Immature natural killer cell (primary cell): ENCODE measurements at places on chromosomes 7 and 10.

DNA sequence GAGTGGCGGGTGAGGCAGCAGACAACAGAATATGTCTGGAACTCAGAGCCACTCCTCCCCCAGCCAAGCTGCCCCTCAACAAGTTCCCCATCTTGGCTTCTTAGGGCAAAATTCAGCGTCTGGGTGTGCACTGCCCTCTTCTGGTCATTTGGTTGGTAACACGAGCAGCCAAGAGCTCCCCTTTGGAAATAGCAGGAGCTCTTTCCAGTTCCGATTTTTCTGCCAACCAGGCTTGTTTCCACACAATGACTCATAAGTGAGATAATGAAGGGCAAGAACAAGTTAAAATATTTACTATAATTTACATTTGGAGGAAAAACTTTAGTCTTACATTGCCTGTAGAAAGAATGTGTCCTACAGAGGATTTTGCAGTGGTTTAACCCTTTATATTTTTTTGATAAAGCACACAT is 70.5 kb downstream of the ADCYAP1R1 start:
- DNase-seq = no peak

GRCh38 chr7:12130609-12131008 is 80.5 kb upstream of the TMEM106B start:
- DNase-seq = no peak

DNA sequence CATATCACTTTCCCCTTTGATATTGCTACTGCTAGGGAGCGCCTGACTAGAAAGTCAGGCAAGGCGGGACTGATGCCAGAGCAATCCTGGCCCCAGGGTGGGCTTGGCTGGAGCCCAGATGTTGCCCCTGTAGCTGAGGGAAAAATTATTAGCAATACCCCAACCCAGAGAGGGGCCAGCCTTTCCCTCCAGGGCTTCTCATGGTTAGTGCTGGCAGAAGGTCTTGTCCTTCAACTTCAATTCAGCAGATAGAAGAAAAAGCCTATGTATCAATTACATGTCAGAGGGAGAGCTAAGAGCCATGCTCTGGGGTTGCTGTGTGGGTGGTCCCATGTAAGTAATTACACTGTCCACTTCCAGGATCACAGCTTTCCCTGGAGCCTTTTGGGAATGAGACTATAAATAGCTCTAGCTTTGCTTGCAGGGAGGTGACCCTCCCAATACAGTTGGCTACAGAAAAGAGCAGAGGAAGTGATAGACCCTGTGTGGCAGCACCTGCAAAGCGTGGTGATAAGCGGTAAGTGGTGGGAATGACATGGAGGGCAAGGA is 579.1 kb downstream of the CCSER2 start:
- no peak for DNase-seq

GRCh38 chr10:73785721-73786511 is 510 bp downstream of the ZSWIM8 start:
- DNase-seq = peak; percentile 53

- peak; percentile 34 for DNase-seq
These were observed 47.1 kb upstream of the UCN3 start for GRCh38 chr10:5317547-5318107.

- no peak for DNase-seq
These were observed 44.4 kb downstream of the LRRC4 start for GRCh38 chr7:127986581-127987521.

DNA sequence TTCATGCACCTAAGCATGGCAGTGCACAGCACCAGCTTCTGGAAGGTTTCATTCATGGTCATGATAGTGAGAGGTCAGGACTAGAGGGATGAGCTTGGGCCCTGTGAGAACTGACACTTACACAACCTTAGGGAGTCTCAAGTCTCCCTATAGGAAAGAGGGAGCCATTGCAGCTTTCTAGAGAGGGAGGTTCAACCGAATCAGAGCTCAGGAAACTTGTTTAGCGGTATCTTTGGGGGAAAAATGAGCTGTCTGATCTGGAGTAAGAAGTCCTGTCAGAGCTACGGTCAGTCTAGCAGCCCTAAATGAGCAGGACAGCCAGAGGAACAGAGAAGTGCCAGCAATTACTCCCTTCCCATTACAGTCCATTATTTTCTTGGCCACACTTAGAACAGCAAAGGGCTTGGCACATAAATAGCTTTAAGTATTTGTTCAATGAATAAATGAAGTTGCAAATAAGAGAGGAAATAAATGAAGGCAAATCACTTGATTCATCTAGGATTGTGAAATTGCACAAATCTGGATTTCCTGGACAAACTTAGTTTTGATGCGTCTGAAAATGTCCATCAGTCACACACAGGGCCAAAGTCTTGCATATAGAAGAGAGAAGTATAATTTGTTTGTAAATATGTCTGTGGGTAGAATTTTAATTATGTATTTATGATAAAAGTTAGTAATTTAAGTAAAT is 262.0 kb downstream of the GLI3 start:
- no peak for DNase-seq

- no peak for DNase-seq
These were observed 40.7 kb downstream of the GPRIN2 start for GRCh38 chr10:46515793-46516192.

DNA sequence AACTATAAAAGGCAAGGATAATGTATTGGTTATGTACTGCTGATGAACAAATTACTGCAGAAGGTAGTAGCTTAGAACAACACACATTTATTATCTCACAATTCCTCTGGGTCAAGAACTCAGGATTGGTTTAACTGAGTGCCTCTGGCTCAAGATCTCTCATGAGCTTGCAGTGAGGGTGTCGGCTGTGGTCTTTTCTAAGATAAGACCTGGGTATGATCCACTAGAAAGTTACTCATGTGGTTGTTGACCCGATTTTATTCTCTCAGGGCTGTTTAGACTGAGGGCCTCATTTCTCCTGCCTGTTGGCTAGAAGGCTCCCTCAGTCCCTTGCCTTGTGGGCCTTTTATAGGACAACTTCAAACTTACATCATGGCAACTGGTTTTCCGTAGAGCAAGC is 86.7 kb downstream of the VWDE start:
- DNase-seq = no peak

DNA sequence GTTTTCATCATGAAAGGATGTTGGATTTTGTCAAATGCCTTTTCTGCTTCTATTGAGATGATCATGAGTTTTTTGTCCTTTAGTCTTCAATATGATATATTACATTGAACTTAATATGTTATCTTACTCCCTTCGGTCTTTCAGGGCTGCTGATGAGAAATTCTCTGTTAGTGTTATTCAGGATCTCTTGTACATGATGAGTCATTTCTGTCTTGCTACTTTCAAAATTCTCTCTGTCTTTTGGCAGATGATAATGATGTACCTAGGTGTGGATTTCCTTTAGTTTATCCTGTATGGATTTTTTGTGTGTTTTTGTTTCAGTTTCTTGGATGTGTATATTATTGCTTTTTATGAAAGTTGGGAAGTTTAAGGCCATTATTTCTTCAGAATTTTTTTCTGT is 320.9 kb upstream of the NPSR1 start:
- DNase-seq = no peak

DNA sequence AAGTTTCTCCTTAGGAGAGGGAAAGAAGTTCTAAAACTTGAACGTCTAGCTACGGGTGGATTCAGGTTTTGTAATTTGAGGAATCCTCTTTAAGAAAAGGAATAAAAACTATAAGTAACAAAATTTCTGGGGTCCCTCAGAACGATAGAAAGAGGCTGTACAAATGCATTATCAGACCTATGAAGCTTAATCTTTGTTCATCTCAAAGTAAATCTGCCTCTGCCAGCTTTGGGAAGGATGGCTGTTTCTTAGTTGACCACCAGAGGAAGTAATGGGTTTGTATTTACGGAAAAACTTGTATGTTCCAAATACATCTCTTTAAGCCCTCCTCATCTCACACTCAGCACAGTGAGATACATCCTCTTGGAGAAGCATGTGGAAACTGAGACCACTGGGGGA is 864 bp downstream of the PSTK start:
- DNase-seq = no peak

DNA sequence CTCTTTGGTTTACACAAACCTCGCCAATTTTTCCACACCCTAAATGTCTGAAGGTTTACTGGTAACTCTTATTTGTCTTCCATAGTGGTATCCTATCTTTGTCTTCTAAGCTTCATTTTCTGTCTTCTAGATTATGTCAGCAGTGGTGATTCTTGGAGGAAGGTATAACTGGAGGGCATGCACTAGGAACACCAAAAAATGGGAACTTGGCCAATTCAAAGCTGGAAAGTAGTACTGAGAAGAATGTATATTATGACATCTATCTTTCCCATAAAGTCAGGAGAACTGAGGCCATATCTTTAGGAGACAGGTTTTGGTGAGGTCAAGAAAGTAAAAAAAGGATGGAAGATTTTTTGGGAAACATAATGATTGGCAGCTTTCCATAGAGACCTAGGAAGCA is 113.3 kb downstream of the CPEB3 start:
- no peak for DNase-seq

DNA sequence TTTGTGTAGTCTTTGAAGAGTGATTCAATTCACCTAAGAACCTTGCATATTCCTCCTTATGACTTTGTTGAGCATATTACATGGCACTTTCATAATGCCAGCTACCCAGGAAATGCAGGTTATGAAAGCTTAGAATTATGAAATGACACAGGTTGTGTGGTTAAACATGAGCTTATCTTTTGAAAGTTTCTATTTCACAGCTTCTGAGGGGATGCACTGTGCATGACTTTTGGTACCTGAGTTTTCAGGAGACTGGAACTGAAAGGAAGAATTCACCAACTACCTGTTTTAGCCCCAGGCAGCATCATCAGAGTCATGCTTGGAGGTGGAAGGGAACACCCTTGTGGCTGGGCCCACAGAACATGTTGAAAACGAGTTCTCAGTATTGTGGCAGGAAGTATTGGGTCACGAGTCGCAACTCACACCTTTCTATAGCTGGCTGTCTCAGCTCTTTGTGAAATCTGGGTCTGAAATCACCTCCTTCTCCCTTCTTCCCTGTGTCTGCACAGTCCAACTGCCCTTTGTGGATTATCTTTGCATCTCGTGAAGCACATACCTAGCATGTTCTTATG is 228.2 kb downstream of the PTEN start:
- peak; percentile 85 for DNase-seq

GRCh38 chr10:5591336-5591824 is 66.6 kb downstream of the CALML3 start:
- DNase-seq = no peak
